ENCODE measurements at places on chromosomes 12 and 14.

GRCh38 chr12:107490010-107490409, 195.6 kb upstream of the PWP1 start:
- no peak for DNase-seq

- DNase-seq = no peak
These were observed 59.9 kb downstream of the HCAR2 start for GRCh38 chr12:122643207-122643805.

GRCh38 chr14:87526731-87527130, 466.3 kb downstream of the GALC start:
- DNase-seq = no peak

- peak; percentile 84 for DNase-seq
These were observed 26.9 kb downstream of the ZFC3H1 start for GRCh38 chr12:71636704-71637115.

DNA sequence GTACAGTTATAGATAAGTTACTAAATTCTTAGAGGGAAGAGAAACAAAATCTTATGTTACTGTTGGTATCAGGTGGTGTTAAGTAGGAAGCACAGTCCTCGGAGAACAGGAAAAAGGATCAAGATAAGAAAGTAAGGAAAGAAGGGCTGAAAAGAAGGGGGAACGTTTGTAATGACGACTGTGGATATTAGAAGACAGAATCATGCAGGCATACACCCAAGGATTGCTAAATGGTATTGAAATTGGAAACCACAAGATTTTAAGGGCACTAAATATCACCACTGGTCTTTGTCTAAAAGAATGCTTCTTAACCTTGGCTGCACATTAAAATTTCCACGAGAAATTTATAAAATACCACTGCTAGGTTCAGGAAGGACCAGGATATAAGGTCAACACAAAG, 34.1 kb upstream of the ERGIC2 start:
- no peak for DNase-seq

GRCh38 chr12:81896771-81897170, 137.6 kb upstream of the PPFIA2 start:
- DNase-seq = no peak

GRCh38 chr14:42000450-42000849, 393.8 kb downstream of the LRFN5 start:
- DNase-seq = peak; percentile 73

DNA sequence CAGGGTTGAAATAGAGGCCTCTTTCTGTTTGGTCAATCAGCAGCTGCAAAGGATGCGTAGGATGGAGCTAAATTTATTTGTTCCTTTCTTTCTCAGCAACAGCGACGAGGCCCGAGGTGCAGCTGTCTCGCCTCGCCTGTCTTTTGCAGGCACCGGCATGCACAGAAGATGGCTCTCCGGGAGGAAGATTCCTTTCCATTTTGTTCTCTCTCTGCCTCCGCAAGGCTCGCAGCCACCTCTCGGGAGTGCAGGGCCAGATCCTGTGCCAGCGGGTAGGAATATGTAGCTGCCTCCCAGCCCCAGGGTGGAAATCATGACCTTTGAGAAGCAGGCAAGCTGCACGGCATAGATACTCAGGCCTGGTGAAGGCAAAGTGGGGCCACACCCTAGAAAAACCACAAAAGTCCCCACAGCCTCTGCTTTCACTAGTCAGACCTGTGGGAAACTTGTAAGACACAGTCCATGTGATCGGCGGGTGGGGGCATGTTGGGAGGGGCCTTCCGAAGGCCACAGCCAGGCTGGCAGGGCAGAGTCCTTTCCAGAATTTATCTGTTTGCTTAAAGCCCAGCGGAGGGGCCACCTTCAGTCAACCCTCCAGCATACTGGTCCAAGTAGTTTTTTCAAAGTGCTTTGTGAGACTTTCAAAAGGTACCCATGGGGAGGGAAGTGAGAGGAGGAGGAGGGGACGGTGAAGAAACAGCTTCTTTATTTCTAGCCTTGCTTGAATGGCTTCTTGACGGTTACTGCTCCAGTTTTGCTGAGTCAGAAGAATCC, at the start of gene MAP1LC3B2:
Gene MAP1LC3B2 (plus strand): TSS at position 220 of the 774 bp plus-strand sequence. CDS start 16,562 bp downstream, outside the sequence.
- DNase-seq = peak; percentile 74

DNA sequence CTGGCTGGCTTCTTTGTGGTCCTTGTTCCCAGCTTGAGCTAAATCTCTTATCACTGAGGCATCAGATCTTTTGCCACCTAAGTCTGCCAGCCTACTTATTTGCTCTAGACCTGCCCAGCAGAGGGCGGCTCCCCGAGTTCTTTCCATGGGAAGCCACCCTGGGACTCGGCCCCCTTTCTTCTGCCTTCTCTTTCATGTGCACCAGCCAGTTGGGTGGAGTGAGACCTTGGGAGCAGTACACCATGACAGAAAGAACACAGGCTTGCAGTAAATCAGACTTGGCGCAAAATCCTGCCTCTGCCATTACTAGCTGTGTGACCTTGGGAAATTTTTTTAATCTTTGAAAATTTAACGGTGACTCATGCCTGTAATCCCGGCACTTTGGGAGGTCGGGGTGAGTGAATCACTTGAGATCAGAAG, 7.4 kb downstream of the SMAGP start:
- DNase-seq = peak; percentile 56

GRCh38 chr12:91381309-91381804, 198.7 kb upstream of the DCN start:
- DNase-seq = peak; percentile 40

DNA sequence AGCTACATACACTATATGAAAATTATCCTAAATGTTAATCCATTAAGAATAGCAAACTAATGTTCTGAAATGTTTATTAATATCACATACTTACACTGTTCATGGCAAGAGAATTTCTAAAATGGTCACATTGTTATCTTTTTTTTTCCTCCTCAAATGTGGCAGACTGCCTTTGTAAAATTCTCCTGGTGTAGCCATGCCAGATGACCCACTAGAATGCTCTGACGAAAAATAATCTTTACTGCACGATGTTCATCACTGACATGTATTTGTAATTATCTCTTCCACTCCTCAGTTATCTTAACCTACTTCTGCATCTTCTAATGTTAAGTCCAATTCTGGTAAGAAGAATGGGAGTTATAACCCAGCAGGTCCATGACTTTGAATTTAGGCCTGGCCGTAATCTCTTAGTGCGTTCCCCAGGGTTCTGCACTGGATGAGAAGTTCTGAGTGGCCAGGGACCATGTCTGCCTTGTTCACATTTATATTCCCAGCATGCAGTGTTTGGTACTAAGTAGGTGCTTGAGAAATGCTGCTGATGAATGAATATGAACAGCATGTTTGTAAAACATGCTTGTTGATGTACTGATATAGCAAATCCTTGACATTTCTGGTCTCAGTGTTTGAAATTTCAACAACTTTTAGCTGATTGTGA, 46.7 kb downstream of the NOPCHAP1 start:
- DNase-seq = no peak

GRCh38 chr14:99274346-99275221, 2.6 kb upstream of the BCL11B start:
- DNase-seq = peak; percentile 55

- DNase-seq = no peak
These were observed 152.0 kb downstream of the NDUFA12 start for GRCh38 chr12:94851396-94852028.

DNA sequence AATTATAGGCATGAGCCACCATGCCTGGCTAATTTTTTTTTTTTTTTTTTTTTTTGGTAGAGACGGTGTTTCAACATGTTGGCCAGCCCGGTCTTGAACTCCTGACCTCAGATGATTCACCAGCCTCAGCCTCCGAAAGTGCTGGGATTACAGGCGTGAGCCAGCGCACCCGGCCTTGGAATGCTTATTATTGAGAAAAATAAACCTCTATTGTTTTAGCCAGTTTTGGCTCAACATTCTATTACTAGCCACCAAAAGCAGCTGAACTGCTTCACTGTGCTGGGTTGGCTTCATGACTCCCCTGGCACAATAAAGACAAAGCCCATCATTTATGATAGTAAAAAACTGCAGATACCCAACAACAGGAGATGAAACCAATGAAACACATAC, 93.5 kb upstream of the CEP83 start:
- peak; percentile 74 for DNase-seq

GRCh38 chr12:12770262-12770661, 15.2 kb upstream of the APOLD1 start:
- no peak for DNase-seq

DNA sequence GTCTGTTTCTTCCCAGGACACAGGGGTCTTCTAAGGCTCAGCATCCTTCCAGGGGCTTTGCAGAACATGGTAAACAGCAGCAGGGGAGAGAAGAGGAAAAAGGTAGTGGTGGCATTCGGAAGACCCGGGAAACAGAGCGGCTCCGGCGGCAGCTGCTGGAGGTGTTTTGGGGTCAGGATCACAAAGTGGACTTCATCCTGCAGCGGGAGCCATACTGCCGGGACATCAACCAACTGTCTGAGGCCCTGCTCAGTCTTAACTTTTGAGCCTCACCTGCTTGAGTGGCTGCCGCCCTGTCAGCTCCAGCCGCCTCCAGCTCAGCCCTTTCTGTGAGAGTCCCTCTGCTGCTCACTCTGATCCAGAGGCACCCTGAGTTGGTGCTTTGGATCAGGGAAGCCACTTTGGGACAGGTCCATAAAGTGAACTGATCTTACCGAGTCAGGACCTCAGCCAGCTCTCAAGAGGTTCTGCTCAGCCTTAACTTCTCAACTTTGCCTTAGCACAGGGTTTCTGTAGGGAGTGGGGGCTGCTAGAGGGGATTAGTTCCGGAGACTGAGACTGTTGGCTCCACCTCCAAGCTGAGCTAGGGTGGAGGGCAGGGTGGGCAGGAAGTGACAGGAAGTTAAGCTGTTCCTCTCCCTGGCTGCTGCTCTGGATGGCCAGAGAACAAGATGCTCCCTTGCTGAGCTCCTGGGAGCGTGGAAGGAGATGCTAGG, 5.4 kb downstream of the SDR39U1 start:
- no peak for DNase-seq

DNA sequence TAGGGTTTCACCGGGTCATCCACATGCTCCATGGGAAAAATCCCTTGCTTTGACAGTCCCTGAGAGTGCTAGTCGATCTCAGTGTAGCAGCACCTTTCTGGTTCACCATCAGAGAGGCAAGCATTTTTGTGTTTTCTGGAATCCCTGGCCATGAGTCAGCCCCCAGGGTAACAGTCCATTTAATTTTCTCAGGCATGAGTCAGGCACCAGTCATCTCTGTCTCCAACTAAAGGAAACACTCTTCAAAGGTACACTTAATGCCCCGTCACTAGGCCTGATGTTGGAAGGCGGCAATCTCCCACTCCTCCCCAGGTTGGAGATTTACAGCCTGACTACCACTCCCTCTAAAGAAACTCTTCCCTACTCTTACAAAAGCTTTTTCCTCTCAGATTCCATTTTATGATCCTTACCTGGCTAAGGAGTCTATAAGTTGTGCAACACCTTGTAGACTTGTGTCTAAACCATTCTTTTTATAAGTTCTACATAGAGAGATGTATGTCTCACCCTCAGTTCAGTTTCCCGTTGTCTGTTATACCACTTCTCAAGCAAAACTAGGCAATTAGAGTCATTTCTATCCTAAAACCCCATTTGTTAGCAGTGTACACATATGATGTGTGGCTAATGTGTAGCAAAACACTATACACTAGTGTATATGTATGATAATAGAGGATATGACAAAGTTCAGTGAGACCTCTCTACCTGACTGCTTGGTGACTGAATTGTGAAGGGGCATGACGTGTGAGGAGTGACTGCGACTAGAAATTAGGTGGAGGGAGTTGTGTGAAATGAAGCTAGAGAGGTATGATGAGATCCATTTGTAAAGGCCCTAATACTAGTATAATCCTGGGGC, 24.6 kb downstream of the TMEM19 start:
- DNase-seq = peak; percentile 96

DNA sequence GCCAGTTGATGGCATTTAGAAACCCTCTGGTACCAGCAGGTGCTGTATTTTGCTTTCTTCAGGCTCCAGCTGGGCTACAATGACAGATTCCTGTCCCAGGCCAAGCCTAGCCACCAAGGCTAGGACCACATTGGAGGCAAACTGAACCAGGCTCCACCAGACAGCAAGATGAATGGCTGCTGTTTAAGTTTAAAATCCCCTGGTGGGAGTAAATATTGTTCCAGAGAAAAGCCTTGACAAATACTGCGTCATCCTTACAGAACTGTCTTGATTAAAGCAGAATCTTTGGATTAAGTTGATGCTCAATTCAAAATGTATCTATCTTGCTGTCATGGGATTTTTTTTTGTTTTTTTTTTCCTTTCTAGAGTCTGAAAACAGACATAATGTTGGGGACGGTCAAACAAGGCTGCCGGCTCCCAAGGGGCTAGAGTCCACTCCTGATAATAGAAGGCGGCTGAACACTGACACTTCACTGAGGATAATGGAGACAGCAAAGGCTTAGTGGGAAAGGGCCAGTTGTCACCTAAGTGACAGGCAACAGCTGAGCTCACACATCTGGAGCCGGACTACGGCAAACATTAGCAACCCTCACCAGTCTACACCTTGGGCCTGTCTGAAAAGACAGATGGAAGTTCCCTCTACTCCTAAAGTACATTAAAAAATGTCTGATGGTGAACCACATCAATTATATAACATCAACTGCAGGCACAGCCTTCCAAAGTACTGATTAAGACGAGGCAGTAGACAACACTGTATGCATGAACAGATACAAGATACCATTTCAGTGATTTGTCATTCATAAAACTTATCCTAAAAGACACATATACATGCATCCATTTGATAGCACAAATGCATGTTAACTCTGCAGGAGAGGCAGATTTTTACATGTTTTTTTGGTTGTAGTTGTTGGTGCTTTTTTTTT, 1.7 kb downstream of the PRICKLE1 start:
- DNase-seq = peak; percentile 43

GRCh38 chr14:45610318-45610717, 357.3 kb upstream of the MIS18BP1 start:
- peak; percentile 49 for DNase-seq

DNA sequence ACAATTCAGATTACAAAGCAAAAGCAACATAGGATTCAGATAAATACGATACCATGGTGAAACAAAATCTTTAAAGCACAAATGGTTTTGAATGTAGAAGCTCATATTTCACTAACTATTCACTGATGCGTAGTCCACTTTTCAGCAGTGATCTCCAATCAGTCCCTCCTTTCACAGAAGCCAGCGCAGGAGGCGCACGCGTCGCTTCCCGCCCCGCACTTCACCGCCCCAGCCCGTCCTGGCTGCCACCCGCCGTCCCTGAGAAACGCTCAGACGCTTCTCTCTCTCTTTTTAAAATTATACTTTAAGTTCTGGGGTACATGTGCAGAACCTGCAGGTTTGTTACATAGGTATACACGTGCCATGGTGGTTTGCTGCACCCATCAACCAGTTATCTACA, 19.8 kb upstream of the CHFR start:
- no peak for DNase-seq

DNA sequence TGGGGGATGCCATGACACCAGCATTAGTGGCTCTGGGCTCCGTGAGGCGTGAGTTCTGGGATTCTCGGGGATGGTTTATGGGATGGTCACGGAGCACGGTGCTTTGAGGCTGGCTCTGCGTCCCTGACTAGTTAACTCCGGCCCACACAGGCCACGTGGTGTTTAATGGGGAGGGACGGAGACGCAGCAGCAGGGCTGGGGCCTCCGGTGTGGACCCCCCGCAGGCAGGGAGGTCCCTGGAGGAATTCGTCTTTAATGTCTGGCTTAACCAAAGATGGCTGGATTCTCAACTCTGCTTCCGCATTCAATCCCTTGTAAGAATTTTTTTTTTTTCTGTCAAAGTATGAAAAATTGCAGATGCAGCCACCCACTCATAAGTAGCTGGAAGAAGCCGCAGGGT, 86.4 kb upstream of the RFLNA start:
- DNase-seq = no peak

All from PC-3 (cell line).